AG09309 (cell line): ENCODE measurements at places on chromosomes 4 and X.

DNA sequence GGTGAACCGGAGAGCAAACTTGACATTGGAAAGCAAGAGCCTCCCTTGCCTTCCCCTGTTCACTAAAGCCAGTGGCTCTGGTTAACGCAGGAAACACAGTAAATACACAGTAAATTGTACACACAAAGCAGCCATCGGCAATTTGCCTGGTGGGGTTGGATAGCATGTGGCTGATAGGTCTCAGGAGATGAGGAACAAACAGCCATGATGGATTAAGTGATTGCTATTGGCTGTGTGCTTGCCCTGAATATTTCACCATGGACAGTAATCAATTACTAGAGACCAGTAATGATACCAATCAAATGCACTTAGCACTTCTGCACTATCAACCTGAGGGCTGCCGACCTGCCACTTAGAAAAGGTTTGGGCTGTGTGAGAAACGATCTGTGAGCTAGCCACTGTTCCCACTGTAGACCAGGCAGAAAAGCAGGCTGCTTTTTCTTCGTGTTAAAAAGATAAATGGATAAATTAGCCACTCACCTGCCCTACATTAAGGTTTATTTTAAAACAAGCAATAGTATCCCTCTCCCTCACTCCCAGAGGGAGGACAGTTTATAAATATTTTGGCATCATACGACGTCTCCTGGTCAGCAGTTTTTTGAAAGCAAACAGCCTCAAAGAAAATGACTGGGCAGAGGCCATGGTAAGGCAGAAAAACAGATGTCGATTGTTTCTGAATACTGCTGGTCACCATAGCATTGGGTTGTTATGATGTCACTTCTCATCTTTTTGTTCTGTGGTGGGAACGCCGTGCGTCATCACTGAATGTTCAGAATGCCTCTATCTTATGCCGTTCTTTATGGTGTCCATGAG, 167.1 kb downstream of the MAML3 start:
- DNase-seq: no peak

- DNase-seq: no peak
These were observed 7.8 kb upstream of the TMPRSS11D start for GRCh38 chr4:67891645-67892044.

DNA sequence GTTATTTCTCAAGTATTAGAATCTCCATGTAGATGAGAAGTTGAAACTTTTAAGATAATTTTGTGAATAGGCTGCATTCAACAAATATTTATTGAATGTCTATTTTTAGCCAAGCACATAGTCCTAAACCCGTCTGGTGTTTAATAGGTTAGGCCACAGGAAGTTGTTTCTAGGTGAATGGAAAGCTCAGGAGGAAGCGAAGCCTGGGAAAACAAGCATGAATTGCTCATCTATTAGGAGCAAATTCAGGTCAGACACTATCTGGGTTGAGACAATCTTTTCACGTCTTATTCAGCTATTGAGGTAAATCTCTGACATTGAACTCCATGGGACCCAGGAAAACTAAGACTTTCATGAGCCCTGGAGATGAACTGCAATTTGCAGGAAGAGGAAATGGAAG, 43.1 kb upstream of the FREM3 start:
- DNase-seq: no peak

- no peak for DNase-seq
These were observed 134.0 kb upstream of the PJA1 start for GRCh38 chrX:69299285-69299684.

DNA sequence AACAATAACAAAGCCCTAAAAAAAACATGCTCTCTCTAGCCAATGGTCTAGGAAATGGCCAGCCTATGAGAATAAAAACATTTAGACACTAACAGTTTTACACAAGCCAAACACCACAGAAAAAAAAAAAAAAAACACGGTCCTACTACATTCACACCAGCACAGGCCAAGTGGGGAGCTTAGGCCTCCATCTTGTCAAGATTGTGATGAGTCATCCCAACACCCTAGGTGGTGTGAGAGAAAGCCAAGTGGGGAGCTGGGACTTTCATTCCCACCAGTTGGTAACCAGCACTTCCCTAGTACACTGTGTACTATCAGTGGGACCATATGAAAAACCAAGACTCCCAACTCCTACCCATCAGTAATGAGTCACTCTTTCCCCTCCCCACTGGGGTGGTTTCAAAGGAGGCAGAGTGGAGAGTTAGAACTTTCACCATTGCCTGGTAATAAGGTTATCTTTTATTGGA, 95.6 kb downstream of the ADAMTS3 start:
- DNase-seq: no peak
